ENCODE measurements at places on chromosomes 7 and 10. TPM values are rescaled to one million over a fixed set of nuclear protein-coding genes. Genes with fewer than 3 reads are reported as not detected.

DNA sequence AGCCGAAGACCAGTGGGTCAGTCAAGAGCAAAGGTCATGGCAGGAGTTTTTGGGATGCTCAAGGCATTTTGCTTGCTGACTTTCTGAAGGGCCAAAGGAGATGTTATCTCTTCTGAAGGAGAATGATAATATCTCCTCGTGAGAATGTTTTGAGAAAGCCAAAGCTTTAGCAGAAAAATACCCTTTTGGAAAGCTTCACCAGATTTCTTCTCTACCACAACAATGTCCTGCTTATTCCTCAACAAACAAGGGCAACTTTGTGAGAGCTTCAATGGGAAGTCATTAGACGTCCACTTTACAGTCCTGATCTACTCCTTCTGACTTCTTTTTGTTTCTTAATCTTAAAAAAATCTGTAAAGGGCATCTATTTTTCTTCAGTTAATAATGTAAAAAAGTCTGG is 132.8 kb upstream of the DNAJB12 start:
- no peak for DNase-seq

DNA sequence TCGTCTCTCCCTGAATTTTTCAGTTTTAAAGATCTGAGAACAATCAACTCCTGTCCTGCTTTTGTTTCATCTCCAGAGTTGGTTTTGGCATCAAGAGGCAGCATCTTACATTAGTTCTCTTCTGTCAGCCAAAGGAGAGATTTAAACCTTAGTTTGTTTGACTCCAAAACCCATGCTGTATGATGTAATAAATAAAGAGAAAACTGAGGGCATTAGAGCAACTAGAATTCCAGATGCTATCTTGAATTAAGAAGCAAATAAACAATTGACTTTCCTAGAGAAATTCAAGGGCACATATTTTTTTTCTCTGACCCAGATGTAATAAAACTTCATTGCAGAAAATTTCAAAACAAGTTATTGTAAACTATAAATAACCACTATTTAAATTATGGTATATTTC is 54.4 kb downstream of the INHBA start:
- DNase-seq: no peak

DNA sequence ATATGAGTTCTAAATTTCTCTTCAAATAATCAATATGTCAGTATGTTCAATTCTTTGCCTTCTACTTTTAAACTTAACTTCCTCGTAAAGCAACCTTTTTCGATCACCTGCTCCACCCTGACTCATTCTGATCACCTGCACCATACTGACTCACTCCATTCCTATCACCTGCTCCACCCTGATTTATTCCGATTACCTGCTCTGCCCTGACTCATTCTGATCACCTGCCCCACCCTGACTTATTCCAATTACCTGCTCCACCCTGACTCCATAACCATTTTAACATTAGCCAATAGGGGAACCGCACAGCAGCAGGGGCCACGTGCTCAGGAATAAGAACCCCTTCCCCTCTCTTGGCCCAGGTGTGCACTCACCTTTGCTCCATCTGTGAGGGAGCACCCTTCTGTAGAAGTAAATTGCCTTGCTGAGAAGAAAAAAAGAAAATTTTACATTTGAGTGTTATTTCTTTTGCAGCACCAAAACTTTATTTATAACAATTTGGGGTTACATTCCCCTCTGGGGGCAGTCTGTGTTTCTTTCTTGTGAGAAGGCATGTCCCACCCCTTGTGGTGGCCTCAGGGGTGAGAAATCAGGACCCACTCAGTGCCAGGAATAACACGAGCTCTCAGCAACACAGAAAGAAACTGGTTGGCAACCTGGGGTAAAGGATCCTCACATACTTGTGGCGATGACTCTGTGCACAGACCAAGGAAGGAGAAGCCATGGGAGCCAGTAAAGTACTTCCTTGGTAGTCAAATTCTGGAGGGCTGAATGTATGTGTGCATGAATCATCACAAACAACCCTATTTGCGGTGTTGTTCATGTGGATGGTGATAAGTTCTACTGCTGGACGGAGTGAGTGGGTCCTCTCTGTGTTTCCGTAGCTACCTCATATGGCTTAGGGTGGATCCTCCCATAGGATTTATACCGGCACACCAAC is 29.4 kb upstream of the PPP1R9A start:
- DNase-seq: peak; percentile 8

GRCh38 chr10:91410638-91411371 is 661 bp downstream of the HECTD2 start:
- peak; percentile 8 for DNase-seq

DNA sequence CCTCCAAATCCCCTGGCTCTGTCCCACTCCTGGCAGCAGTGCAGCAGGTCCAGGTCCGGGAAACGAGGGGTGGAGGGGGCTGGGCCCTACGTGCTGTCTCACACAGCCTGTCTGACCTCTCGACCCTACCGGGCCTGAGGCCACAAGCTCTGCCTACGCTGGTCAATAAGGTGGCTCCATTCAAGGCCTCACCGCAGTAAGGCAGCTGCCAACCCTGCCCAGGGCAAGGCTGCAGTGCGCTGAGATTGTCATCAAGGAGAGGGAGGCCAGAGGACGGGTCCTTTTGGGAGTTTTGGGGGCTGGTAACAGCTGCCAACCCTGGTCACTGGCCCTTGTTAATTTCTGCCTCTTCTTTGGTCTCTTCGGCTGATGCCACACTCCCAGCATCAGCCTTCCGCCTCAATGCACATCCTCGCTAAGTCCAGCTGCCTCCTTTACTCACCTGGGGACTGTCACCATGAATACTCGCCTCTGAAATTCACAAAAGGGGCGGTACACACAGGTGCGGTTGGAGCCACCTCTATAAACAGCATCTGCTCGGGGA is 3.5 kb downstream of the EPO start:
- no peak for DNase-seq

DNA sequence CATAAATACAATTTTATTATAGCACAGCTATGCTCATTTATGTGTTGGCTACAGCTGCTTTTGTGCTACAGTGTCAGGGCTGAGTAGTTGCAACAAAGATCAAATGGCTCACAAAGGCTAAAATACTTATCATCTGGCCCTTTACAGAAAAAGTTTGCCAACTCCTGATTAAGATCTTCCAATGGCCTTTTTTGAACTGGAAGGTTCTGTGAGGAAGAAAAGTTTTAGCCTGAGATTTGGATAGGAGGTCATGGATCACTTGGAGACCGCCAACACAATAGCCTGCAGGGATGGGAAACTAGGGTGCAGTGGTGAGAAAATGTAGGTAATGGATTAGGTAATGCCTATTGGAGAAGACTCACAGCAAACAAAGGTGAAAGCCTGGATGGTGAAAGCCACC is 169.8 kb downstream of the NOC3L start:
- DNase-seq: no peak

DNA sequence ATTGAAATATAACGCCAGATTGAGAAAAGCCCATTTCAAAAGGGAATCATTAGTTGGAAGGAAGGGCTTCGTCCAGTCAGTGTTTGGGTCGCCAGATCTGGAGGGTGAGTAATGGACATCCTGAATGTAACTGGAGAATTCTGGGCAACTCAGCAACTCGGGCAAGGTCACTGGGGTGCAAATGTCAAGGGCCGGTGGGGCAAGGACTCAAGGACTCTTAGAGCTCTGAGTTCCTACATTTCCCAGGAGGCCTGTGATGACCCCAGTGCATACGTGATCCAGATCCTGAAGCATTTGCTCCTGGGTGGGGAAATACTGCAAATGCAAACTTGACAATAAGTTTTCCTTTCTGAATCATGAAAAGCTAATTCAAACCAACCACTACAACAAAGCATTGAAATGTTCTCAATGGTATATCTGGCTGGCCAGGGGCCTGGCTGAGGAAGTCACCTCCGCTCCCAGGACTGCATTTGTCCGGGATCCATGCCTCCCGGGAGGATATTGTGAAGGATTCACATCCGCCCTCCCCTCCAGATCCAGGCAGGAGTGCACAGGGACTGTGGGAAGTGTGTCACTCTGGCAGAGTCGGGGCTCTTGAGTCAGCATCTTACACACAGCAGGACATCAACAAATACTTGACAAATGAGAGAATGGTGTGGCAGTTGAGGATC is 164.0 kb downstream of the FANK1 start:
- DNase-seq: peak; percentile 67

DNA sequence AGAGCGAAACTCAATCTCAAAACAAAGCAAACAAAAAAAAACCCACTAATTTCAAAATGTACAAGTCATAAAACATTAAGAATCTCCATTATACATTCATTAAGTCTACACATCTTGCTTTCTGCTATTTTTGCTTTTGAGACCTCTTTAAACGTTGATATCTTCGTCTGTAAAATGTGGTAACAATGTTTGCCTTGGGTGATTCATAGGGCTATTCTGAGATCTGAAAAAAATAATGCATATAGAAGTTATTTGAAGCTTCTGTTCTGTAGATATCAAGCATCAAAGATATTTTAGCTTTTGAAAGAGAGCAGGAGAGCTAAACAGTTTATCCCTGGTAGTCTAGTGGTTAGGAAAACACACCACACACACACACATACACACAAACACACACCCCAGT is 158.1 kb upstream of the PLXDC2 start:
- DNase-seq: peak; percentile 26

DNA sequence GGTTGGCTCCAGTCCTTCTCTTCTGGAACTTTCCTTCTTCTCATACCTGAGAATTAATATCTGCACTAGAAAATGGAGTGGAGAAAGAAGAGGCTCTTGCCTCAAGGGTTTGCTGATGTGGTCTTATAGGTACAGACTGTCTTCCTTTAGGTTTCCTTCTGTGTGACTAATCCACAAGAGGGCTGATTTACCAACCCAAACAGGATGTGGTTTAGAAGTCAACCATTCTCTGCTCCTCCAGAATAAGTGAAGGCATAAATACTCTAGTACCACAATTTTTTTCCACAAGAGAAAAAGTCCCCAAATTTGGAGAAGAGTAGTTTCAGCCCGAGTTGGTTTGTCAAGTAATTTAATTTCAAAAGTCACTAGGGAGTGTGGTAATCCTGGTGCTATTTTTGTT is 85.8 kb downstream of the NRP1 start:
- DNase-seq: peak; percentile 96

- no peak for DNase-seq
Observed at GRCh38 chr10:86992456-86992855, 24.2 kb downstream of the ADIRF start.

GRCh38 chr7:50651271-50651989 is 86.2 kb upstream of the DDC start:
- DNase-seq: peak; percentile 40

DNA sequence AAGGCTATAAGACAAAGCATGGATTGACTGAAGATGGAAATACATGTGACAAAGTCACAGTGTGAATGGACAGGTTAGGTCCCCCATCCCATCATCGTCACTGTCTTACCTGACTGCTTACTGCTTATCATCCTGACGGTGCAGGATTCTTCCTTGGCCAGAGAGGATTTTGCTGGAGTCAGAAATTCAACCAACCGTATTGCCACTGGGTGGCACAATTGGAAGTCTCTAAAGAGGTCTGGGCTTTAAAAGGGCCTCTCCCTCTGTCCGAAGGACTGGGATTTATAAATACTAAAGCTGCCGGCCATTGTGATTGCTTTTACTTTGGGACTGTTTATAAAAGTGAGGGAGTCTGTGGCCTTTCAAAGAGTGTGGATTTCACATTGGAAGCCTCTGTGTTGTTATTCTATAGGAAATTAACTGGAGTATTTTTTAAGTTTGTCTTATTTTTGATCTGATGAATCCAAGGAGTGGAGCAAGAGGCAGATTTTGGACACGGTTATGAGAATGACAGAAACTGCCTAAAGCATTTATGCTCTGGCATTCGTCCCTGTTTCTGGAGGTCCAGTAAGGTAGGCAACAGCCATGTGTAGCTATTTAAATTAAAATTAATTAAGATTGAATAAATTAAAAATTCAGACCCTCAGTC is 113.3 kb upstream of the CREB5 start:
- peak; percentile 60 for DNase-seq

DNA sequence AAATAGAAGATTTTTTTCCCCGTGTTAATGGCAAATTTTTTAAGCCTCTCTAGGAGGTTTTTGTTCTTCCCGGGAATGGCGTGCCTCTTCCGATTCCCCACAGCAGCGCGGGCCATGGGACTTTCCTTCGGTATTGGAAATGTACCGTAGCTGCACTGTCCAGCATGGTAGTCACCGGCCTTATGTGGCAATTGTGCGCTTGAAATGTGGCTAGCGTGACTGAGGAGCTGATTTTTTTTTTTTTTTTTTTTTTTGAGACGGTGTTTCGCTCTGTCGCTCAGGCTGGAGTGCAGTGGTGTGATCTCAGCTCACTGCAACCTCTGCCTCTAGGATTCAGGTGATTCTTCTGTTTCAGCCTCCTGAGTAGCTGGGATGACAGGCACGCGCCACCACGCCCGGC is 938 bp upstream of the TCTN3 start:
- DNase-seq: no peak

DNA sequence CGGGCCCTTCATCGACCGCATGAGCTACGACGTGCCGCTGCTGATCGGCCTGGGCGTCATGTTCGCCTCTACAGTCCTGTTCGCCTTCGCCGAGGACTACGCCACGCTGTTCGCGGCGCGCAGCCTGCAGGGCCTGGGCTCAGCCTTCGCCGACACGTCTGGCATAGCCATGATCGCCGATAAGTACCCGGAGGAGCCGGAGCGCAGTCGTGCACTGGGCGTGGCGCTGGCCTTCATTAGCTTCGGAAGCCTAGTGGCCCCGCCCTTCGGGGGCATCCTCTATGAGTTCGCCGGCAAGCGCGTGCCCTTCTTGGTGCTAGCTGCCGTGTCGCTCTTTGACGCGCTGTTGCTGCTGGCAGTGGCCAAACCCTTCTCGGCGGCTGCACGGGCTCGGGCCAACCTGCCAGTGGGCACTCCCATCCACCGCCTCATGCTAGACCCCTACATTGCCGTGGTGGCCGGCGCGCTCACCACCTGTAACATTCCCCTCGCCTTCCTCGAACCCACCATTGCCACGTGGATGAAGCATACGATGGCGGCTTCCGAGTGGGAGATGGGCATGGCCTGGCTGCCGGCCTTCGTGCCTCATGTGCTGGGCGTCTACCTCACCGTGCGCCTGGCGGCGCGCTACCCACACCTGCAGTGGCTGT is 1.2 kb downstream of the SLC18A3 start:
- DNase-seq: no peak

The HECW1 gene
- total RNA-seq: under 0.01 TPM

The BTBD16 gene
- 0.26 TPM for total RNA-seq

The RAMP3 gene
- total RNA-seq: not detected

The IDI2 gene
- total RNA-seq: not detected

The WNT2 gene
- under 0.01 TPM for total RNA-seq

The ANKRD2 gene
- total RNA-seq: 0.26 TPM

The GNGT1 gene
- total RNA-seq: not detected

Measured in bronchial epithelial cell (primary cell).